ENCODE measurements at places on chromosomes 7 and 10. TPM values are rescaled to one million over a fixed set of nuclear protein-coding genes. Genes with fewer than 3 reads are reported as not detected.

DNA sequence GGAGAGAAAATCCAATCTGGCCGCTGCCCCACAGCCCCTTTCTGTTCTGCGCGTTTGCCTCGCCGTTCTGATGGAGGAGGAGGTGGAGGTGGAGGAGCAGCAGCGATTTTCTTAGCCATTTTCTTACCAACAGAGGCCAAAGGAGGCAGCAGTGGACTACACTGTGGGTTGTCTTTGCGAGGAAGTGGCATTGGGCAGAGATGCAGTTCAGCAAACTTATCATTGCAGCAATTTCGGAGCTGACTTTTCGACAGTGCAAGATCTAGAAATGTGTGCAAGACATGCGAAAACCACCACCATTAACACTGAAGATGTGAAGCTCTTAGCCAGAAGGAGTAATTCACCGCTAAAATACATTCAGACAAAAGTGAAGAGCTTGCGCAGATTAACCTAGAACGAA, 1.9 kb upstream of the ARL4A start:
- no peak for DNase-seq

ITIH5 gene
- 23.3 TPM for total RNA-seq

LEP gene
- total RNA-seq = 0.97 TPM

NUP205 gene
- total RNA-seq = 33.9 TPM

- no peak for DNase-seq
These were observed 13.1 kb upstream of the TRDMT1 start for GRCh38 chr10:17214526-17214925.

GRCh38 chr10:101020427-101021075, 10.4 kb downstream of the PDZD7 start:
- no peak for DNase-seq

DNA sequence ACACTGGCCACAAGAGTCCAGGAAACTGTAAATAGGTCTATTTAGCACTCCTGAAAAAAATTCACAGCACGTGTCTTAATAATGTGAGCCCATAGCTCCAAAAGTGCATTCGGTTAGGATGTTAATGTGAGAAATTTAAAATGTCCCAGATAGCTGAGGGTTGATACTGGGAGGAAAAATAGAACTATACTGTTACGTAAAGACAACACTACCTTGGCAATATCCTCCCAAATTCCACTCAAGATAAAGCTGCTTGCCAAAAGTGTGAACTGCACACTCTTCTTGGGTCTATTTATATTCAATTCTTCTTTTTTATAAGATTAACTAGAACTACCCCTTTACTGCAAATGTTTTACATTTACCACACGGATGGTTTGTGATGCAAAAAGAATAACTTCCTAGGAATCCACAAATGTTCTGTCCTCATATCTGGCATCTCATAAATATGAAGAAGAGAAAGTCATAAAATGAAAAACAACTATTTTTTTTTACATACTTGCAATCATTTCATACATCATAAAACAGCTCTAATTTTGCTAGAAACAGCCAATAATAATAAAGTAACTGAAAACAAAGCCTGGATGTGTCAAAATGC, 10.4 kb downstream of the RAB11FIP2 start:
- no peak for DNase-seq

DNA sequence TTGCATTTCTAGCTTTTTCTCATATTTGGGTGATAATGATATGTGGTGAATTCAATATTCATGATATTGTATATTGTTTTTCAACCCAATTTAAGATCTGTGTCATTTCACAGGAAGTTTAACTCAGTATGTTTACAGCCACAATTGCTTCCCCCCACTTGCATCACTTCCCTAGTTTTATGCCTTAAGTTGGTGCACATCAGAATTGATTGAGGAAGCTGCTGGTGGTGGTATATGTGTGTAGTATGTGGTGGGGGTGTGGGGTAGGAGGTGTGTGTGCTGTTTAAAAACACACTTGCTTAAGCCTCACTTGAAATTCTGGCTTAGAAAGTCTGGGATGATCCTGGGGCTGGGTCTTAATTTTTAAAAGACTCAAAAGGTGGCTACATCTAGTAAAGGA, 245.1 kb upstream of the AOAH start:
- DNase-seq = no peak

PDE1C gene
- total RNA-seq = 6.6 TPM

- no peak for DNase-seq
These were observed 598 bp downstream of the VIPR2 start for GRCh38 chr7:159143780-159144757.

DNA sequence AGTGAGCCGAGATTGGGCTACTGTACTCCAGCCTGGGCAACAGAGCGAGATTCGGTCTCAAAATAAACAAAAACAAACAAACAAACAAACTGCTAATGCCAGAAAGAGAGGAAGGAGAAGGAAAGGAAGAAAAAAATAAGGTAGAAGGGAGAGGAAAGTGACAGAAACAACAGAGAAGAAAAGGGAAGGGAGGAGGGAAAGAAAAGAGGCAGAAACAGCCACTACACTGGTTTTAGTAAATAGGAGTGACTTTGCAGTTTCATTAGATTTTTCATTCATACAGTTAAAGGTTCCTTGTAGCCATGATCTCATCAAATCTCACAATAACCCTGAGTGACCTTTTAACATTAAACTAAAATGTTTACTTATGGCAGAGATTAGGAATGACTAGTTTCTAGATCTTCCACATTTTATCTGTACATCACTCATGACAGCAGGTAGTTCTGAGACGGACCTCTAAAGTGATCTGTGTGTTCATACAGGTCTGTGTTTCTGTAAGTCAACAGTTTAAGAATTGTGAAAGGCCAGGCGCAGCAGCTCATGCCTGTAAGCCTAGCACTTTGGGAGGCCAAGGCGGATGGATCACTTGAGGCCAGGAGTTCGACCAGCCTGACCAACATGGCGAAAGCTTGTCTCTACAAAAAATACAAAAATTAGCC, 191.3 kb upstream of the KLF14 start:
- DNase-seq = no peak
